A549 treated with Hydrocortisone at 1 μM for 4 hours (cell line): ENCODE measurements at places on chromosomes 3 and 15. TPM values are rescaled to one million over a fixed set of nuclear protein-coding genes. Genes with fewer than 3 reads are reported as not detected.

The RETNLB gene
- total RNA-seq = not detected in 5 replicates

The PPP4R2 gene
- 35.2 to 44.2 TPM (median 42.4 TPM) in 5 replicates for total RNA-seq

The CPEB1 gene
- 2.8 to 3.6 TPM (median 3.5 TPM) in 5 replicates for total RNA-seq

The RPP25 gene
- total RNA-seq = 19.2 to 26.0 TPM (median 25.6 TPM) in 5 replicates

The TRIM42 gene
- total RNA-seq = not detected in 5 replicates

The CCDC54 gene
- not detected in 5 replicates for total RNA-seq

The GAP43 gene
- 0.06 to 0.15 TPM in 2 of 5 replicates, not detected in the others for total RNA-seq

The RBP2 gene
- total RNA-seq = not detected in 5 replicates

The AADAC gene
- 10.7 to 12.8 TPM (median 12.1 TPM) in 5 replicates for total RNA-seq

The SCAANT1 gene
- not detected in 5 replicates for total RNA-seq

The HEMK1 gene
- 4.9 to 7.0 TPM (median 6.2 TPM) in 5 replicates for total RNA-seq

The TMC3 gene
- total RNA-seq = not detected in 5 replicates

The CELF6 gene
- 0.10 to 0.20 TPM (median 0.13 TPM) in 5 replicates for total RNA-seq

The OR5H15 gene
- not detected in 5 replicates for total RNA-seq

The DLEC1 gene
- total RNA-seq = 0.02 to 0.09 TPM (median 0.05 TPM) in 5 replicates

The ALG1L2 gene
- total RNA-seq = not detected in 5 replicates

The KCNMB2 gene
- total RNA-seq = not detected in 5 replicates

The VPS39 gene
- 14.1 to 19.0 TPM (median 16.2 TPM) in 5 replicates for total RNA-seq

The EPHB3 gene
- total RNA-seq = 0.15 to 0.21 TPM (median 0.20 TPM) in 5 replicates

The SPESP1 gene
- not detected in 5 replicates for total RNA-seq

The CSNK1G1 gene
- 13.6 to 19.5 TPM (median 17.2 TPM) in 5 replicates for total RNA-seq
